ENCODE measurements at places on chromosomes 5 and 9. TPM values are rescaled to one million over a fixed set of nuclear protein-coding genes. Genes with fewer than 3 reads are reported as not detected.

GRCh38 chr9:36543916-36544315, 28.8 kb upstream of the MELK start:
- no peak for DNase-seq

DNA sequence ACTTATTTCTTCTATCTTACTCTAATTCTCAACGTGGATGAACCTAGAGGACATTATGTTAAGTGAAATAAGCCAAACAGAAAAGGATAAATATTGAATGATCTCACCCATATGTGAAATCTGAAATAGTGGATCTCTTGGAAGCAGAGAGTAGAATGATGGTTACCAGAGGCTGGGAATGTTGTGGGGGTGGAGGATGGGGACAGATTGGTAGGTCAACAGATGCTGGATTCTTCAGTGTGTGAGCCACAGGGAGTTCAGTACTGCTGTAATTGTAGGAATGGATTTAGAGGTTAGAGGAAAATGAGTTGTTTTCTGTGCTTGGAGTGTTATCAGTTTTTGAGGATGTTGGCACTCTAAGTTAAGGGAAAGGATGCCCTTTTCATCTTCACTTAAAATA, 190.6 kb downstream of the FBXL7 start:
- no peak for DNase-seq

GRCh38 chr5:32312197-32312594, 543 bp downstream of the MTMR12 start:
- peak; percentile 70 for DNase-seq

- DNase-seq: no peak
Measured at GRCh38 chr5:40503439-40503838, 176.3 kb upstream of the PTGER4 start.

DNA sequence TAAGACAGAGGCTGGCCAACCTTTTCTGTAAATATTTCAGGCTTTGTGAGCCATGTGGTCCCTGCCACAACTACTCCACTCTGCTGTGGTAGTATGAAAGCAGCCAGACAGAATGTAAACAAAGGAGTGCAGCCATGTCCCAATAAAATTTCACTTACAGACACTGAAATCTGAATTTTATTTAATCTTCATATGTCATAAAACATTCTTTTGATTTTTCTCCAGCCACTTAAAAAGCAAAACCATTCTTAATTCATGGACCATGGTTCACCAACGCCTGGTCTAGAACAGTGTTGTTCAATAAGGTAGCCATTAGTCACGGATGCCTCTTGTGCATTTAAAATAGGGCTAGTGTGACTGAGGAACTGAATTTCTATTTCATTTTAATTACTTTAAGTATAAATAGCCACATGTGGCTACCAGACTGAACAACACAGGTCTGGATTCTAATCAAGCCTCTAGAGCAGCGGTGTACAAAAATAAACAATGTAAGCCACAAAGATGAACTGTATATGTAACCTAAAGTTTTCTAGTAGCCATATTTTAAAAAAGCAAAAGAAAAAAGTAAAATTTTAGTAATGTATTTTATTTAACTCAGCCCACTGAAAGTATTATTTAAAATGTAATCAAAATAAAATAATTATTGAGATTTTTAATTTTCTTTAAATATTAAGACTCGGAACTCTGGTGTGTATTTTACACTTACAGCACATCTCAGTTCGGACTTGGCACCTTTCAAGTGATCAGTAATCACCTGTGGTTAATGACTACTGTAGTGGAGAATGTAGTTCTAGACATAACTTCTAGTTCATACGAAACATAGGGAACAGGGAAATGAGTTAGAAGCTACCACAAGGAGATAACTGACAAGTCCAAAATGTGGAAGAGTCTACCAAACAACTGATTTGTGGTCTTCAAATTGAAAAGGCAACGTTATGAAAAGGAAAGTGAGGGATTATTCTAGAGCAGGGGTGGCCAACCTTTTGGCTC, 14.3 kb downstream of the GEMIN5 start:
- no peak for DNase-seq

- DNase-seq: no peak
Measured at GRCh38 chr5:116652196-116652729, 77.6 kb upstream of the SEMA6A start.

- no peak for DNase-seq
Measured at GRCh38 chr5:91469517-91470165, 86.5 kb upstream of the ARRDC3 start.

DNA sequence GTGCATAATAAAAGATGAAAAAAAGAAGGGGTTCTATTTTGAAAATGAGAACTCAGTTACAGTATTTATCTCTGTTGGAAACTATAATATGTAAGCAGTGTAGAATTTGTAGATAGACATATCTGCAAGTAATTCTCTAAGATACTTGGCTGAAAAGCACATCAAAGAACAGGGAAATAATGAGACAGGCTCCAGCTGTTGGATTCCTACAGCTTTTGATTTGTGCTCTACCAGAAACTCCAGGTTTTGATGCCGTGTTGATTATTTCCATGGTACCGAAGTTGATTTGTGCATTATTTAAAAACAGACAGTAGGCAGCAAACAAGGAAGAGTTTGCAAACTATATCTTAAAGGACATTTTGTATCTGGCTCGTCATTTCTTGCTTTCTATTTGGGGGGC, 2098.7 kb upstream of the WWC1 start:
- no peak for DNase-seq

GRCh38 chr9:98958271-98958984, 14.7 kb downstream of the COL15A1 start:
- no peak for DNase-seq

TAF11L10 gene
- polyA plus RNA-seq: not detected
